ENCODE measurements at places on chromosomes 1 and 21.
A peak's percentile ranks its signal among the peaks of the same experiment; 100 is the strongest.

DNA sequence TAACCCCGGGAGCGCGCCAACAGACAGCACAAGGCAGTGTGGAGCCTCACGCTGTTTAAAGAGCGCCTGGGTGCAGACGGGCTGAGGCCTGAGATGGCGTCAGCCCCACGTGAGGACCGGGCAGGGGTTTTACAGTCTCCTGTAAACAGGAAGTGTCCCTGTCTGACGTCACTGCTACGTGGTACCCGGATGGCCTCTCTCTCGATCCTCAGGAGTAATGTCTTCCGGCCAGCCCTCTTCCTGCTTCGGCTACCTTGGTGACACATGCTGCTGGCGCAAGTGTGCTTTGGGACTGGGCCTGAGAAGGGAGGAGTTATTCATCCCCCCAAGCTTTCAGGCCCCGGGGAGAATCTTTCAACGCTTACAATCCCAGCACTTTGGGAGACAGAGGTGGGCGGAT is 41.2 kb downstream of the CNST start:
- DNase-seq, result no peak

- no peak for DNase-seq
Measured at GRCh38 chr1:119004129-119004527, 16.0 kb upstream of the TBX15 start.

GRCh38 chr1:31651766-31652165 is 7.1 kb upstream of the PEF1 start:
- no peak for DNase-seq

- no peak for DNase-seq
Measured at GRCh38 chr21:18716578-18717138, 313.1 kb upstream of the TMPRSS15 start.

DNA sequence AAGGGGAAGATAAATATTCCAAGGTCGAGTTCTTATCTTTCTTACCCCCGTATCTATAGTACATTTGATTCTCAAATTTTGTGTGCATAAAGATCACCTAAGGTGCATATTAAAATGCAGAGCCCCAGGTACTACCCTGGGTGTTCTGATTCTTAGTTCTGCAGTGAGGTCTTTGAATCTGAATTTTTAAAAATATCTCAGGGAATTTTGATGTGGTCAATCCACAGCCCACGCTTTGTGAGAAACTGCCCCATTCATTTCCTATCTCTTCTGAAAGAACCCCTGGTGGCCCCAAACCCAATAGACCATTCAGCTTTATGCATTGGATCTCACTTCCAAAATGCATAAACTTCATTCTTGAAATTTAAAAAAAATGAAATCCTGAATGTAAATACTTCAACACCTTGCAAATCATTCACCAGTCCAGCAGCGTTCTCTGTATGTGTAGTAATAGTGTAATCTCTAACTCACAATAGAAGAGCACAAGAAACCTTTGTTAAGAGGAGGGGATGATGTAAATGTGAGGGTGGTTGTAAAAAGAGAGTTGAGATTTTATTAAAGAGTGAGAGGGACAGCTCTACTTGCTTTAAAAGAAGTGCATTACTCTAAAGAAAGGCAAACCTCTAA is 108.8 kb upstream of the ZP4 start:
- no peak for DNase-seq

- DNase-seq, result no peak
Measured at GRCh38 chr1:42830631-42831030, 13.4 kb upstream of the SVBP start.

DNA sequence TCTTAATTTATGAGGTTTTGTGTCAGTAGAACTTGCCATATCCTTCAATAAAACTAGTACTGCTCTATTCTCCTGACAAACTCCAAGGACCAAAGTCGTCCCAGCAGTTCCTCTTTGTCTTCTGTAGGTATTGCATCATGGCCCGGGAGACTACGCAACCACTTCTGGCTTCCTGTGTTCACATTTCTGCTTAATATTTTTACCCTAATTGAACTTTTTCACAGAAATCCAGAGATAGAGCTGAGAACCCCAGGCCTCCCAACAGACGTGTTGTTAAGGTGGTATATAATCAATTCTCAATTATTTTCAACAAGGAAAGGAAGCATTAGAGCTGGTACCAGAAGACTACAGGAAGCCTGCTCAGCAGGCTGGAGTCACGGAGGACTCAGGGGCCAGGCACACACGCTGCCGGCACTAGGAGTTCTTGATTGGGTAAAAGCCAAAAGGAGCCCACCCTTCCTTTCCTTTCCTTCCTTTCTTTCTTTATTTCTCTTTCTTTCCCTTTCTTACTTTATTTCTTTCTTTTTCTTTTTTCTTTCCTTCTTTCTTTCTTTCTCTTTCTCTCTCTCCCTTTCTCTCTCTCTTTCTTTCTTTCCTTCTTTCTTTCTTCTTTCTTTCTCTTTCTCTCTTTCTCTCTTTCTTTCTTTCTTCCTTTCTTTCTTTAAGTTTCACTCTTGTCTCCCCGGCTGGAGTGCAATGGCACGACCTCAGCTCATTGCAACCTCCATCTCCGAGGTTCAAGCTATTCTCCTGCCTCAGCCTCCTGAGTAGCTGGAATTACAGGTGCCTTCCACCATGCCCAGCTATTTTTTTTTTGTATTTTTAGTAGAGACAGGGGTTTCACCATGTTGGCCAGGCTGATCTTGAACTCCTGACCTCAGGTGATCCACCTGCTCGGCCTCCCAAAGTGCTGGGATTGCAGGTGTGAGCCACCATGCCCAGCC is 173.7 kb downstream of the ZBTB18 start:
- no peak for DNase-seq

DNA sequence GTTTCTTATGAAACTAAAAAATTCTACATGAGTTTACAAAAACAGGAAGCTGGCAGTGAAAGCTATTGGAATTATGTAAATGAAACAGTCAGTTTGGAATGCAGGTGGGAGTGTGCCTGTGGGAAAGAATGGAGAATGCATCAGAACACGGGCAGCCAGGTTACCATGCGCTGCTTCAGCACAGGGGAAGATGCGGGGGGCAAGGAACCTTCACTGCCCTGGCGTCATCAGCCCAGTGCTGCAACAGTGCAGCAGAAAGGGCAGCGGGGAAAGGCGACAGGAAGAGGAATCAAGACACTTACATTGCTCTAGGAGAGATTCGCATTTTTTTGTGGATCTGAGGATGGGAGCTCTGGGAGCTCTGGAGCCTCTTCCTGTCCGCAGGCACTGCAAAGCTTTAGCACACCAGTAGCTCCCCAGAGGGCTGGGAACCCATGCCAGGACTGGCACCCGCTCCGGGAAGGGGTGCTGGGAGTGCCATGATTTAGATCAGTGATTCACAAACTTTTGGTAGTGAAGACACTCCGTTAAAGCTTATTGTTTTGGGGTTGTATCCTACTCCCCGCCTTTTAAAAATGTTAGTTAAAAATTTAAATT is 64.1 kb upstream of the WDR26 start:
- peak; percentile 74 for DNase-seq

DNA sequence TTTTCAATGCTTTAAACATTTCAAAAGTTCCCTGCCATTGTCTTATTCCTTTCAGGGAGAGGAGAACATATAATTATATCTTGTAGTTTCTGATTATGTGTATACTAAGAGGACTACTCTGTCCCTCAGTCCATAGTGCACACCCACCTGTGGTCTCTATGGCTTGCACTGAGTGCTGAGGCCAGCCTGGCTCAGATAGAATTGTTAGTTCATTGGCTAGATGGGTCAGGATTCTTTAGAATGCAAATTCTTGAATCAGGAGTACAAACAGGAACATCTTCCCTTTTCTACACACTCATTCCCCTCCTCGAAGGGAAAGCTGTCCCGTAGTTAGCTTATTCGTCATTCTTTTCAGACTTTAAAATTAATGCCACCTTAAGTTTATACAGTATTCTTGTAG is 8.2 kb downstream of the BACH1 start:
- no peak for DNase-seq

GRCh38 chr1:174902531-174903099 is 97.1 kb upstream of the CACYBP start:
- no peak for DNase-seq
